AG04450 (cell line): ENCODE measurements at places on chromosomes 2 and 18.

DNA sequence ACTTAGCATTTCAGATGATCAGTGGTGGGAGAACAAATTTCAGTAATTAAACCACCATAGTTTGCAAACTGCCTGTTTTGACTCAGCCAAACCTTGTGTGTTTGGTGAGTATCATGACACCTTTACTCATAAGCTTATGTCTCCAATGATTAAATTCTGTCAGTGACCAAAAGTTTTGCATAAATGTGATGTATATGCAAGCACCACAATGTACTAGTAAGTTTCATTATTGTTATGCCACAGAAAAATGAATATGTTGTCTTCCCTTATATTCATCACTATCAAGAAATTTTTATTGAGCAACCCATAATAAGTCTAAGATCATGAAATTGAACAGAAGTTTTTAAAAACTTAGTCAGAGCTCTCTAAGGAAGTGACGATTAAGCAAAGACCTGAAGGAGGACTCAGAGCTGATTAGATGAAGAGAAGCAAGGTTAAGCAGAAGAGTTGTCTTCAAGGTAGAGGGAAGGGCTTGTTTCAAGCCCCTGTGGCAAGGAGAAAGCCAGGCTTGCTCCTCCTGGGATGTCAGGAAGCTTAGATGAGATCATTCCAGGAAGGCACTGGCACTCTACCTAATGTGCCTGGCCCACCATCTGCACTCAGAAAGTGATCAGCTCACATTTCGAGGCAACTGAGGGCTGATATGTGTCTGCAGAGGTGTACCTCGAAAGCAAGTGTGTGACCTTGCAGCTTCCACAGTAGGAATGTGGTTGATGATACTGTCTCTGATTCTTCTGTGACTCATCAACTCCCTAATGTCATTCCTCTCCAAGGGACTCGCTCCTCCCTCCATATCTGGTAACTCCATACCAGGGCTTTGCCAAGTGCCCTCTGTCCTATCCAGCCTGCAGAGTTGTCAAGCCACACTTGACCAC, 54.7 kb downstream of the KCTD18 start:
- no peak for DNase-seq

- peak; percentile 7 for DNase-seq
Observed at GRCh38 chr18:61400716-61401115, 67.5 kb downstream of the CDH20 start.

- no peak for DNase-seq
Observed at GRCh38 chr2:109349503-109350465, 220.8 kb downstream of the SH3RF3 start.

DNA sequence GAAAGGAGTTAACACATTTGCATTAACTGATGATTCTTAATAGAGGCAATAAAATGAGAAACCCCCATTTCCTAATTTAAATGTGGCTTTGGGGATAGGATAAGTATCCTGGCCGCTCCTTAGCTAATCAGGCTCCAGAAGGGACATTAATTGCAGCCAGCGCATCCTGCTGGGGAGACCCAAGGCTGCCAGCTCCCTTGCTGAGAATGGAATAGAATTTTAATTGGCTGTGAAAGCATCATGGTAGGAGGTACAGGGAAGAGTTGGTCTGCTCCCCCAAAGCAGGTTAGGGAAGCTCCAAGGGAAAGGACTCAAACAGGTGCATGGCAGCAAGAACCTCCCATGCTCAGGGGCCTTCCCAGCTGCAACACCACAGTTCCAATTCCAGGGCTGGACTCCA, 71.4 kb downstream of the MARCHF4 start:
- no peak for DNase-seq

DNA sequence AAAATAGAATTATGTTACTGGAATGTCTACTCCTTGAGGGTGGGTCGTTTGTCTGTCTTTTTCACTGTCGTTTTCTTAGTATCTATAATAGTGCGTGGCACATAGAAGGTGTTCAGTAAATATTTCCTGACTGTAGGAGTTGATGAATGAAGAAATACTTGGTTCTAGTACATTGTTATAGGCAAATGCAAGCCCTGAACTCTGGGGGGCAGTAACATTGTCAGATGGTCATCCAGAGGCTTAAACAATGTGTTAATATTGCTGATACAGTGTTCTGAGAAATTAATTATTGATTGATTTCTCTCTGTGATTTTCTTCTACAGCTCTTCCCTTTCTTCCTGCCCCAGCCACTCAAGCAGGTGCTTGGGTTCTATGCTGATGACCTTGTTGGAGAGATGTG, 24.4 kb upstream of the THOC1 start:
- DNase-seq = no peak

- DNase-seq = no peak
Observed at GRCh38 chr2:172072303-172072702, 13.0 kb upstream of the DLX1 start.

DNA sequence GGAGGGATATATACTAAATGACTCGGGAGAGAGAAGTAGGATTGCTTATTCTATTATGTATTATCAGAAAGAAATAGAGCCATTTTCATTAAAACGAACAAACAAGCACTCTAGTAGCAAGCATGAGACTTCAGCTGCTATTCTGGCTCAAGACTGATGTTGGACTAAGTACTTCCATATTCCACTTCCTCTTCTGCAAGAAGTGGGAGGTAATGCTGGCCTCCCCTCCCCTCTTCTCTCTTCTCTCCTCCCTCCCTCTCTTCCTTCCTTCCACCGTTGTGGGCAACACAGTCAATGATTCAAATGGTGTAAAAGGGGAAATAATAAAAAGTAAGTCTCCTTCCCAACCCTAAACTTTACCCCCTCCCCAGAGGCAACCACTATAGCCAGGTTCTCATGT, 62.6 kb downstream of the EMX1 start:
- DNase-seq = no peak

DNA sequence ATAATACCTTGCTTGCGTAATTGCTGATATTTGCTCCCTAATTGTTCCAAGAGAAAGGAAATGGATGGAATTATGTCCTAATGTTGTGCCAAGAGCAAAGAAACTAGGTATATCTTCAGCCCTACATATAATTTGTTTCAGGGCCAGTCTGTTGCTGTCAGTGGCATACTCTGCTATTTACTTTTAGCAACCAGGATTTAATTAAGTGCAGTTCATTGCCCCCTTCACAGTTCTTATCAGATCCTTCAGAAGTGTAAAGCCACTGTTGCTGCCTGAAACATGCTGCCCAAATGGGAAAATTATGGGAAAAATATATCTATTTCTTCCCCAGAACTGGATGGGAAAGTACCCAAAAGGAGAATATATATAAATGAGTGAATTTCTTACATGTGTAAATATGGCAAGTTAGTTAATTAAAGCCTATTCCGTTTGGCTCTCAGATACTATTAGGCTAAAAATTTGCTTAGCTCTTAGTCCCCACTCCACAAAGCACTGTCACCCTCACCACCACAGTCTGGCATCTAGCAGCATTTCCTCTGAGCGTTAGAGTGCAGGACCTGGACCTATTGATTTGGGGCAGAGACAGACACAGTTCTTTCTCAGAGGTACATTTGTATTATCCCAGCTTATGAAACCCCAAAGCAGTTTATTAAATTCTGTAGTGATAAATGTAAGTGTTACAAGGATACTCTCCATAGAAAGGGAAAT, 72.8 kb upstream of the DTNA start:
- DNase-seq = no peak

DNA sequence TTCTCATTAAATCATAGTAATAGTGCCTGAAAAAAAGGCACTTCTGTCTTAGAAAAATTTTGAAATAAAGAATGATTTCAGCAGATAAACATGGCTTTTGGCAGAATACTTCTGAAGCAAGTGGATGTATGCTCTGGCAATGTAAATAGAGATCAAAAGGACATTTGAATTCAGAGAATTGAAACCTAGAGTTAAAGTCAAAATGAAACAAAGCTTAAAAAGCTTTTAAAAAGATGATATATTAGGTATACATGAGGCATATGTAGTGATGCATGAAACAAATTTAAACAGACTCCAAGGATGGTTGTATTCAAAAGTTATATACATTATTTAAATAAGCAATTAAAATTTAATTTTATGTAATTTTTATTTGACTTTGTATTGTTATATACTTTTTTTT, 1344.5 kb upstream of the TMEFF2 start:
- DNase-seq = no peak

- DNase-seq = no peak
Observed at GRCh38 chr2:72719416-72719815, 106.4 kb downstream of the EXOC6B start.

GRCh38 chr2:7146151-7146550, 228.9 kb downstream of the RNF144A start:
- DNase-seq = no peak

GRCh38 chr2:38581193-38582147, 21.3 kb downstream of the HNRNPLL start:
- peak; percentile 57 for DNase-seq

DNA sequence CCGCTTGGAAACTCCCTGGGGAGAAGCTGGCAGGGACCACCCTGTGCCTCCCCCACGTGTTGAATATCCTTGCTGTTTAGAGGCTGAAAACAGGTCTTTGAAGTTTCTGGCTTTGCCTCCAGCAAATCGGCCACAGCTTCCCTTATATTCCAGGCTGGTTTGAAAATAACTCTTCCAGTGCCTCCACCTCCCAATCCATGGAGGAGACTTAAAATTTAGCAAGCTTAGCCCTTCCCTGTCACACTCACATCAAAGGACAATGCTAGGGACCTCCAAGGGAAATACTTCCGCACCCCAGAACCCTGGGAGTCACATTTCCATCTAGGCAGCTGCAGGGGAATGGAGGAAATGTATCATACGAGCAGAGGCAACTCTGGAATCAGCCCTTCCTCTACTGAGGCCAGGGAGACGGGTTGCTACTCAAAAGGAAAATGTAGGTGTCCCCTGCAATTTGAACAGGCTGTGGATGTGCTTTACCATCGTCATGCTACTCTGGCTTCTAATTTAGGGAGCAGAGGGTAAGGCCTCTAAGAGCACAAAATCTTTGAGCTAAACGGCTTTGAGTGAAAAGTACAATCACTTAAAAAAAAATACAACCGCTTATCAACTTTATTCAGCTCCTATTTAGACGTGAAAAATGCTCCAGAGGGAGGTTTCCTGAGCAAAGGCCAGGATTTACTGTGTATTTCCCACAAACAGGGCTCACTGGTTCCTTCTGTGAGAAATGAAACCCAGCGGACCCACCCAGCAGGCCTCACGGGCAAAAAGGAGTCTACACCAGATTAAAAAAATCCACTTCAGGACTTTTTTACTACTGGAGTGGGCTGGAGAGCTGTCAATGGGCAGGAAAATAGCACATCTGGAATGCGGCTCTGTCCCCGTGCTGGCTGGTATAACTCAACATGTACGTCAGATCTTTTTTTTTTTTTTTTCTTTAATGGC, 49.4 kb upstream of the PKDCC start:
- no peak for DNase-seq

DNA sequence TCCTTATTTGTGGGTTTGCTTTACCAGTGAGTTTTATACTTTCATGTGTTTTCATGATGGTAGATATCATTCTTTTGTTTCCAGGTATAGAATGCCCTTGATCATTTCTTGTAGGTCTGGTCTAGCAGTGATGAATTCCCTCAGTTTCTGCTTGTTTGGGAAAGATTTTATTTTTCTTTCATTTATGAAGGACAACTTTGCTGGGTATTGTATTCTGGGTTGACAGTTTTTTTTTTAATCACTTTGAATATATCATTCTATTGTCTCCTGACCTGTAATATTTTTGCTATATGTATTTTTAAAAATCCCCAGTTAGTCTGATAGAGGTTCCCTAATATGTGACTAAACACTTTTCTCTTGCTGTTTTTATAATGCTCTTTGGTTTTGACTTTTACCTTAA, 58.3 kb upstream of the GALNT3 start:
- DNase-seq = no peak

DNA sequence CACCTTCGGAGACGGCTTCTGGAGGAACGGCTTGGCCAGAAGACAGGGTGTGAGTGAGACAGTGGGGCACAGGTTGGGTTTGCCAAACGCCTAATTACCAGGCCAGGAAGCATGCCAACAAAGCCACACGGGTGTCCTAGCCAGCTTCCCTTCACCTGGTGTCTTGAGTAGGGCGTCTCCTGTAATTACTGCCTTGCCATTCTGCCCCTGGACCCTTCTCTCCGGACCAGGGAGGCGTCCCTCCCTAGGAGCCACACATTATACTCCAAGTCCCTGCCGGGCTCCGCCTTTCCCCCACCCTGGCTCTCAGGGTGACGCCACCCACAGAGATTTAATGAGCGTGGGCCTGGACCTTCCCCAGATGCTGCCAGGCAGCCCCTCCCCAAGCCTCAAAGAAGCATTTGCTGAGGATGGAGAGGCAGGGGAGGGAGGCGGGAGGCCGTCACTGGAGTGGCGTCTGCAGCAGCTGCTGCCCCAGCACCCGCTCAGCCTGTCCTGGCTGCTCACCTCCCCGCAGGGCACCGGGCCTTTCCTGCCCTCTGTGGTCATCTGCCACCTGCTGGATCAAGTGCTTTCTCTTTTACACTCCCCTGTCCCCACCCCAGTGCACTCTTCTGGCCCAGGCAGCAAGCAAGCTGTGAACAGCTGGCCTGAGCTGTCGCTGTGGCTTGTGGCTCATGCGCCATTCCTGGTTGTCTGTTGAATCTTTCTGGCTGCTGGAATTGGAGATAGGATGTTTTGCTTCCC, 20.7 kb downstream of the FOSL2 start:
- no peak for DNase-seq

- no peak for DNase-seq
Observed at GRCh38 chr2:144566448-144566847, 46.5 kb upstream of the ZEB2 start.

DNA sequence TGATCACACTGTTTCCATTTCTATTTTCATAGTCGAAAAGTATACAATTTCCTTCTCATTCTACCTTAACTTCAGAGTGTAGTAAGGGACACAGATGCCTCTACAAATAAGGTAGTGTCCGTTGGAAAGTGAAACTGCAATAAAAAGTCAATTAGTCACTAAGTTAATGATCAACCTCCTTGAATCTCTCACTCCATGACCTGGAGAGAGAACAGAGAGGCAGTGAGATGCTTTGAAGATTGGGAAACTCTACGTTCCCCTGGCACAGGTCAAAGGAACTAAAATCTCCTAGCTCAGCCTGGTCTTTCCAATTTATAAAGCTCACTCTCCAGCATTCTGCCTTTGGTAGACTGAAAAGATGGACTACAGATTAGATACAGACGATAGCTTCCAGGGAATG, 153.8 kb upstream of the ACAA2 start:
- no peak for DNase-seq

GRCh38 chr18:56240405-56240804, 398.0 kb downstream of the TXNL1 start:
- DNase-seq = peak; percentile 92

DNA sequence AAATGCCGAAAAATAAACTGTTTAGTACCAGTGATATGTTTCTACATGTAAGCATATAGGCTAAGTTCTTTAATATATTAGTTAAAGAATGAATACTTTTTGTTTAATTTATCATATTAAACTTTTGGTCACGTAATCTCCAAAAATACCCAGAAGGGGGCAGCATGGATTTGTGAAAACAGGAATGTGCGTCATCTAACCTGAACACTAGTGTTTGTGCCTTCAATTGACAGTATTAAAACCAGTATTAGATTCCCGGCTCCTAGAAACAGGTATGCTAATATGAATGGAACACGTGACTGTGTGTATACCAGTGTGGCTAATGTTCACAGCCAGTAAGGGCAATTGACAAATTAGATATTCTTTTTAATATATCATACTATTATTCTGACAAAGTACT, 51.8 kb downstream of the WDR7 start:
- no peak for DNase-seq
